Right lobe of liver (tissue), 6 donors: ENCODE measurements at places on chromosomes 16 and 17. TPM values are rescaled to one million over a fixed set of nuclear protein-coding genes. Genes with fewer than 3 reads are reported as not detected.

Gene KRT32
- total RNA-seq = not detected

- H3K4me3 ChIP-seq = no peak overlapping the region
- H3K36me3 ChIP-seq = peaks cover 15% of the 10 kb centered on the region
- no peaks in the 10 kb centered on the region for H3K27me3 ChIP-seq
- H3K4me1 ChIP-seq = peaks cover 9% of the 10 kb centered on the region
- H3K27ac ChIP-seq = no peak overlapping the region
Observed at GRCh38 chr16:70520612-70521297, 2.6 kb downstream of the COG4 start.

DNA sequence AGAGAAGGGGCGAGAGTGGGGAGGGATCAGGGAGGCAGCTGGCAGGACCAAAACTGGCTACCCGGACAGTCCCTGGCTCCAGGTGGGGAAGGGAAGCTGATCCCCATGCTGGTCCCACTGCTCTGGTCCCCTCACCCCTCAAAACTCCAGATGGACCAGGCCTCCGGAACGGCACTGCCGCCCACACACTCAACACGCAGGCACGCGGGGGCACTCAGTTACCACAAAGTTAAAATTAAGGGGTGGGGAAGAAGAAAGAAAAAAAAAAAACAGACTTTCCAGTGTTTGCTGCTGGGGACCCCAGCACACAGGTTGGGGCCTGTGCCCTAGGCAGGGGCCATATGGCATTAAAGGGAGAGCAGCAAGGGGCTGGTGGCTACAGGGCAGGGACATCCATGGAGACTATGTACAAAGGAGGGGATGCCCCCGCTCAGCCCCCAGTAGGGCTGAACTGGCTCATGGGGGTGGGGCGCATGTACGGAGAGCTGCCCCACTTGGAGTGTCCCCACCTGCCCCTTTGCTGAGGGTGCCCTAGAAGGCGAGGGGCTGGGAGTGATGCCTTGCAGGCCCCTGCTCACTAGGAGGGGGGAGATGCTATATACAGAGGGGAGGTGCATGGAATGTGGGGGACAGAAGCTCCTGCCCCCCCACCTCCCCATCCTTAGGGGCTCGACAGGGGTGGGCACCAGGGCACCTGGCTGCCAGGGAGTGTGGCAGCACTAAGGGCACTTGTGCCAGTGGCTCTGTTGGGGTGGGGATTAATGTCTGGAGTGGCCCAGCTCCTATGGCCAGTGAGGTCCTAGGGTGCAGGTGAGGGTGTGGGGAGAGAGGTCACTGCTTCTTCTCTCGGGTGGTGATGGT, 5.6 kb downstream of the TP53I13 start:
- no peaks in the 10 kb centered on the region for H3K36me3 ChIP-seq
- H3K4me1 ChIP-seq = peaks cover 3% of the 10 kb centered on the region
- no peaks in the 10 kb centered on the region for H3K27me3 ChIP-seq
- no peak overlapping the region for H3K4me3 ChIP-seq
- peak overlapping the region; percentile 63 for H3K27ac ChIP-seq
- no peak for DNase-seq

GRCh38 chr17:49703557-49704277, 4.0 kb downstream of the SLC35B1 start:
- H3K4me1 ChIP-seq = peaks cover 6% of the 10 kb centered on the region
- H3K36me3 ChIP-seq = peaks cover 55% of the 10 kb centered on the region
- H3K4me3 ChIP-seq = no peak overlapping the region
- DNase-seq = peak; percentile 85

- no peaks in the 10 kb centered on the region for H3K36me3 ChIP-seq
- peak overlapping the region; percentile 81 for H3K27ac ChIP-seq
- no peaks in the 10 kb centered on the region for H3K4me1 ChIP-seq
Observed at GRCh38 chr16:83899272-83899897, 470 bp downstream of the MLYCD start.

DNA sequence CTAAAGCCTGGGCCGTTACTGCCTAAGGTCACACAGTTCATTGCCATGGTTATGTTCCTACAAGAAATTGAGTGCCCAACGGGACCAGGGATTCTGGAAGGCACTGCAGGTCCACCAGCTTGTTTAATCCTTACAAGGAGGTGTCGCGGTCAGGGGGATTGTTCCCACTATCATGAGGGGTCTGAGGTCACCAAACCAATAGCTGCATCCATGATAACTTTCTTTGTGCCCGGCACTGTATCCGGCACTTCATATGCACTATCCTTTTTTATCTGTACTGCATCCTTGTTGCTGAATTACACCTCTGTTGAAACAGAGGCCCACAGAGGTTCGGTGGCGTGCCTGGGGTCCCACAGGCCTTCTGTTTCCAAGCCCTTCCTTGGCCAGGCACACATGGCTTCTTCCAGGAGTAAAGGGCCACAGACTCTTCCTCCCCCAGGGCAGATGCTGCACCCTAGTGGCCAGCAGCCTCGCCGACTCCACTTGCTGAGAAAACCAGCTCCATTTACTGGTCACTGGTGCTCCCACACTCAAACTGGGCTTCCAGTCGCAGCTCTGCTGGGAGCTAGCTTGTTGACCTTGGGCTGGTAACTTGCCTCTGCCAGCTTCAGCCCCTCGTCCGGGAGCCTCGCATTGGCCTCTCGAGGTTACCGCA, 82.0 kb upstream of the PLCG2 start:
- peaks cover 36% of the 10 kb centered on the region for H3K36me3 ChIP-seq
- DNase-seq = peak; percentile 77
- H3K27ac ChIP-seq = peak overlapping the region; percentile 4
- no peaks in the 10 kb centered on the region for H3K4me1 ChIP-seq
- no peak overlapping the region for H3K4me3 ChIP-seq

Gene KRTAP17-1
- total RNA-seq = not detected

Gene ZNF750
- not detected for total RNA-seq

DNA sequence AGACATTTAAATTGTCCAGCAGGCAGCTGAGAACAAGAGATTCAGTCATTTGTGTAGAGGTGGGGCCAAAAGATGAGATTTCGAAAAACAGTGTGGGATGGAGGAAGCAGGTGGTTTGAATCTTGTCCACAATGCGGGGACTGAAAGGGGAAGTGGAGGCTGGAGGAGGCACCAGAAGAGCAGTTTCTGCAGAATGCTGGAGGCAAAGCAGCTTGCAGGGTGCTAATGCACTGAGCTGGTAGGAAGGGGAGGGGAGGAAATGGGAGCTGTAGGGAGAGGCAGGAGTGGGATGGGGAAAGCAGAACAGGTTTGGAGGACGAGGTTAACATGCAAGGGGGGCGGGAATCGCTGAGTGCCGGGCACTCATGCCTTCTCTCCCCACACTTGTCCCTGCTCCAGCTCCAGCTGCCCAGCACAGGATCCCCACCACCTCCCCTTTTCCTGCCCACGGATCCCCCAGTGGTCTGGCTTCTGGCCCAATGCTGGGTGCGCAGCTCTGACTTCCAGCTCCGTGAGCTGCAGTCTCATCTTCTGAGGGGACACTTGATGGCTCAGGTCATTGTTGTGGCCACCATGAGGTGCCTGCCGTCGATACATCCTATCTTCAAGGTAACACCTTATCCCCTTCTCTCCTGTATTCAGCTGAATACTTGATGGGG, 9.4 kb downstream of the C17orf100 start:
- H3K27me3 ChIP-seq = no peaks in the 10 kb centered on the region
- H3K36me3 ChIP-seq = no peaks in the 10 kb centered on the region
- H3K4me1 ChIP-seq = no peaks in the 10 kb centered on the region
- no peak overlapping the region for H3K4me3 ChIP-seq

Gene TMIGD1
- not detected for total RNA-seq

DNA sequence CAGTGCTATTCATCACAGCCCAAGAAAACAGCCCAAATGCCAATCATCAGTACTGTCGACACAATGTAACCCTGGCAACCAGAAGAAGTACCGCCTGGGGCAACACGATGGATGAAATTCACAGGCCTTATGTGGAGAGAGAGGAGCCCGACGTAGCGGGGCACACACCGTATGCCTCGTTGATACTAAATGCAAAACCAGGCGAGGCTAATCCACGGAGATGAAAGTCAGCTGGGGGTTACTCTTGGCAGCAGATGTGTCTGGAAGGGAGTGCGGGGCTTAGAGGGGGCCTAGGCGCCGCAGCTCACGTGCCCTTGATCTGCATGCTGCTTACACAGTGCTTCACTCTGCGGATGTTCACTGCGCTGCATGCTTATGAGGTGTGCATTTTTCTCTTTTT, 29.8 kb downstream of the ITGAE start:
- no peak overlapping the region for H3K27ac ChIP-seq
- H3K27me3 ChIP-seq = no peaks in the 10 kb centered on the region
- H3K36me3 ChIP-seq = no peaks in the 10 kb centered on the region
- no peak for DNase-seq
- H3K4me1 ChIP-seq = no peaks in the 10 kb centered on the region
- no peak overlapping the region for H3K4me3 ChIP-seq

DNA sequence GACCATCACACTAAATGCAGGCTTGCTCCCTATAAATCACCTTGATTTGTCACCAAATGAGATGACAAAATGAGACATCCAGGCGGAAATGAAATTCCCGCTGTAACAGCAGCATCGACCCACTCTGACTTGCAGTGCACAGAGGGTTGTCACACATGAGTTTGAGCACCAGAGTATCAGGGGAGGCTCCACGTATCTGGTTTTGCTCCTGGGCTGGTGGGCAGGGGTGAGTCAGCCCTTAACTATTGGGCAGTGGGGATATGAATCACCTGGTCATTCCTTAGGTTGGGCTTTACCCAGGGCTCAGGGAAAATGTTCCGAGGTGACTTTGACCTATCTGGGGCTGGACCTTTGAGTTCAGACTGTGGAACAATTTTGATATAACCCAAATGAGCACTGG, 245.2 kb upstream of the CCL2 start:
- no peaks in the 10 kb centered on the region for H3K4me1 ChIP-seq
- no peak for DNase-seq
- no peak overlapping the region for H3K4me3 ChIP-seq
- H3K36me3 ChIP-seq = no peaks in the 10 kb centered on the region

Gene SHBG
- total RNA-seq = 15.9 TPM

DNA sequence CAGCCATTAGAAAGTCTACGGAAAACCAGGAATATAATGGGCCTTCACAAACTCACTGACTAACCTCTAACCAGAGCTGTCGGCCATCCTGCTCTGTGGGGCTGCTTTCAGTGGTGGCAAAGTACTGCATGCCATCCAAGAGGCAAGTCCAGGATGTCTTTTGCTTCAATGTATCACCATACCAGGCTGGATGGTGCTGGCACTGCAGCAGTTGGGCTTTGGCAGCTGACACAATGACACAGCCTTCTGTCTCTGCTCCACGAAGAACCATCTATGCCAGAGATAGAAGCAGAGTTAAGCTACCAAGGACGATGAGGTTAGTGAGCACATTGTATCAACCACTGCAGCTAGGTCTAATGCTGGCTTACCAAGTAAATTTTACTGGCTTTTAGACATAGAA, 9.7 kb upstream of the RSKR start:
- peaks cover 56% of the 10 kb centered on the region for H3K4me1 ChIP-seq
- peak overlapping the region; percentile 60 for H3K27ac ChIP-seq
- no peak overlapping the region for H3K4me3 ChIP-seq
- DNase-seq = no peak

Gene KRT36
- total RNA-seq = not detected

- H3K4me1 ChIP-seq = no peaks in the 10 kb centered on the region
- no peak overlapping the region for H3K4me3 ChIP-seq
- no peaks in the 10 kb centered on the region for H3K36me3 ChIP-seq
- H3K27ac ChIP-seq = no peak overlapping the region
- no peaks in the 10 kb centered on the region for H3K27me3 ChIP-seq
- DNase-seq = no peak
Observed at GRCh38 chr16:69555867-69556266, 9.9 kb upstream of the NFAT5 start.

DNA sequence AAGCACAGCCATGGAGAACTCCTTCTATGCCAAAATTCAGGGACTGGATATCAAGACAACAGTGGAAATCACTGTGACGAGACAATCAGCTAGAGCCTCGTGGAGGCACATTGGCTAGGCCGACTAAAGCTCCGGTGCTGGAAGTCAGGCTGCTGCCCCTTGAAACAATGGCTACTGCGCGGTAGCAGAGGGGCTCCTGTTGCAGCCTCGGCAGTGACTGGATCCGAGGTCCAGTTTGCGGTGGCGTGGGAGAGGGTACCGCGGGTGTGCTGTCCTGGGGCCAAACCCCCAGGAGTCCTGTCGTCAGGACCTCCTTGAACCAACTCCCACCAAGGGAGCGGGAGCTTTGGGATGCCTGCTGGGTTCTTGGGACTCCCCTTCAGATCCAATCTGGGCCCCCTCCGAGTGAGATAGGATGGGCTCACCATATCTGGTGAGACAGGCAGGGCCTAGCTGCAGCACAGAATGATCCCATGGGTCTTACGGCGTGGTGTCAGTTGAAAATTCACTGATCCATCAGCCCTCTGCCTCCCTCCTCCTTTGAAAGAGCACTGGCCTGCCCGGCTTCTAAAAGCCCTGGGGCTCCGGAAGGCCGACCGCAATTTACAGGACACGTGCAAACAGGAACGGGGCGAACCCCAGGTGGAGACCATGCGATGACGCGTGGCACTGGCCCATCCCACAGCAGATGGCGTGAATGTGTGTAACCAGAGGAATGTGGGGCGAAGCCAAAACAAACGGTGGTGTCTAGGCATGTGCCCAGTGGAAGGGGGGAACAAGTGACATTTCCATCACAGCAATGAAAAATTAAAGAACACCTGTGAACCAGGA, 15.8 kb upstream of the KCNJ18 start:
- no peaks in the 10 kb centered on the region for H3K27me3 ChIP-seq
- no peak for DNase-seq
- no peak overlapping the region for H3K4me3 ChIP-seq
- no peaks in the 10 kb centered on the region for H3K4me1 ChIP-seq
- H3K27ac ChIP-seq = no peak overlapping the region
- H3K36me3 ChIP-seq = no peaks in the 10 kb centered on the region

Gene C17orf113
- total RNA-seq = 0.06 TPM

DNA sequence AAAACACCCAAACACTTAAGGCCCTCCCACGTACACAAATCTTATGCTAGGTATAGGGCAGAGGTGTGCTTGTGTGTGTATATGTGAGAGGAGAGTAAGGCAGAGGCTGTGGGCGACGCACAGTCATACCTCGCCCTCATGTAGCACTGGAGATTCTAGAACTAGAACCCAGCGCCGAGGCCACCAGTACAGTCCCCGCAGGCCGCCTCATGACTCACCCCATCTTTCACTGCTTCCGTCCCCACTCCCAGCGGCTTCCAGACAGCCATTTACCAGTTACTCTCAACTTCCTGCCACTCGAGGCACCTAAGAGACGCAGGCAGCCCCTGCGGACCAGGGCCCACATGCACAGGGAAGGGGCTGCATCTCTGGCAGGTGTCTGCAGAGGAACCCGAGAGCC, 23.2 kb upstream of the CYTH1 start:
- no peaks in the 10 kb centered on the region for H3K4me1 ChIP-seq
- H3K27me3 ChIP-seq = no peaks in the 10 kb centered on the region
- H3K4me3 ChIP-seq = no peak overlapping the region
